NCI-H1105 (cell line): ENCODE measurements at places on chromosomes 11 and 22.
A peak's percentile ranks its signal among the peaks of the same experiment; 100 is the strongest.

DNA sequence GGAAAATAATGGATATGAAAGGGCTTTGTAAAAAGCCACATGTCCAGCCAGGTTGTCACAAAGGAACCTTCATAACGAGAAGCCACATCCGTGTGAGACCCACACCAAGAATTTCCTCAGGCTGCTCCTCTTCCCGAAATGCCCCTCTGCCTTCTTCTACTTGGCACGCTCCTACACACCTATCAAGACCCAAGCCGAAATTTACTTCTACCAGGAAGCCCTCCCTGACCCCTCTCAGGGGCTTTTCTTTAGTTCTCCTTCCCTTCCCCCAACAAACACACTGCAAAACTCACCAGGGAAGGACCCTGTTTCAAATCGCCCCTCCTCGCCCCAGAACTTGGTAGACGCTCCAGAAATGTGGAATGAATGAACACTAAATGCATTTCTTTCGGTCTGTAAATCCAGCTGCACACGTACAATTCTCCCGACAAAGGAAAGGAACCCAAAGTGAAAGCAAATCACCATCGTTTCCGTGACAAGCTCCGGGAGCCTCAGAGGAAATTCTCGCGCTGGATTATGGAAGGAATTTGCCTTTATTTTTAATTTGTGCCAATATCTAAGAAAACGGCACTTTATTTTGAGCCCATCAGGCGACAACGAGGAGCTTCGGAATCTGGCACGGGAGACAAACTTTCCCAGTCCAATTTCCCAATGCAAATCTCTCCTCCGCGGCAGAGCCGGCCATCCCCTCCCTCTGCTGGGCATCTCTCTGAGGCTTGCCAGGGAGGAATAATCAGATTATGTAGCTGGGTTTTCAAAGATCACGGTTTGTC lies 13.2 kb upstream of the SHISAL1 start:
- no peak for DNase-seq

GRCh38 chr11:131678658-131679340 lies 308.4 kb downstream of the NTM start:
- DNase-seq = no peak

- DNase-seq = peak; percentile 65
These were observed 44.3 kb downstream of the NNMT start for GRCh38 chr11:114340311-114341131.

DNA sequence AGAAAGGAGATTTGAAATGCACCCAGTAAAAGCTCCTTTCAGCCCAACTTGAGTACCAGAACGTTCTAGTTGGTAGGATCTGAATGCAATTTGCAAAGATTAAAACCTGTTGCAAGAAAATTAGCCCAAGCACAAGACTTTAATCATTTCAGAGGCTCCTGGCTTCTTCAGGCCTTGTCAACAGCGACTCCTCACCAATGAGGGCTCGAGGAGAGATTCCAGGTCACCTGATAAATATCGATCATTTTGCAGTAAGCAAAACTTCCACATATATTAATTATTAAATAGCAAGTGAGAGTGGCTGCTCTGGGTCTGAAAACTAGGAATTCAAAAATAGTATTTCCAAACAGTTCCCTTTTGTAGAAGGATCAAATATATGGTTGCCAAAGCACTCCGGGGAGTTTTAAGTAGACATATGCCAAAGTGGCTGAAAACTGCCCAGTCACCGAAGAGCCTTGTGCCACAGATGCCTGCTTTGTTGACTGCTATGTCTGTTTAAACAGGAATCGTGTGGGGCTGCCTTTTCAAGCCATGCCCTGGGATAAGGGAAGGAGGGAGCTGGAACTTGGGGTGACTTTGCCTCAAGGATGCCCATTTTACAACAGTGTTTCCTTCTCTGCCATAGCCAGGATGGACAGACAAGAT lies 64.0 kb downstream of the CSNK2A3 start:
- no peak for DNase-seq

DNA sequence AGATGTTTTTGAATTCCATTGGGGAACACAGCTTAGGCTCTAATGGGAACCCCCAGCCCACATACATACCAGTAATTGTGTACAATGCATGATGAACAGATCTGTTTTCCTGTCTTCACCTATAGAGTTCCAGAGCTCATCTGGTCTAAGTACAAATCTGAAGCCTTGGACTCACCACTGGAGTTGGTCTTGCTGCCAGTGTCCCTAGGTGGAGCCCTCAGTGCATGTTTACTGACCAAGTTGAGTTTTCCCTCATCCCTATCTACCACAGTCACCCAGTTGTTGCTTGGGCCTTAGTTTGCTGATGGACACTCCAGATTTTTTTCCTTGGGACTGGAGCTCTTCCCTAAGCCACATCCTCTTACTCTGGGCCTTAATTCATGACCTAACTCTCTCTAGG lies 159.2 kb upstream of the DDI1 start:
- DNase-seq = no peak

- DNase-seq = no peak
These were observed 88.3 kb upstream of the VPREB1 start for GRCh38 chr22:22156348-22156715.

GRCh38 chr22:50316114-50317065 lies 8.9 kb upstream of the PLXNB2 start:
- DNase-seq = no peak

DNA sequence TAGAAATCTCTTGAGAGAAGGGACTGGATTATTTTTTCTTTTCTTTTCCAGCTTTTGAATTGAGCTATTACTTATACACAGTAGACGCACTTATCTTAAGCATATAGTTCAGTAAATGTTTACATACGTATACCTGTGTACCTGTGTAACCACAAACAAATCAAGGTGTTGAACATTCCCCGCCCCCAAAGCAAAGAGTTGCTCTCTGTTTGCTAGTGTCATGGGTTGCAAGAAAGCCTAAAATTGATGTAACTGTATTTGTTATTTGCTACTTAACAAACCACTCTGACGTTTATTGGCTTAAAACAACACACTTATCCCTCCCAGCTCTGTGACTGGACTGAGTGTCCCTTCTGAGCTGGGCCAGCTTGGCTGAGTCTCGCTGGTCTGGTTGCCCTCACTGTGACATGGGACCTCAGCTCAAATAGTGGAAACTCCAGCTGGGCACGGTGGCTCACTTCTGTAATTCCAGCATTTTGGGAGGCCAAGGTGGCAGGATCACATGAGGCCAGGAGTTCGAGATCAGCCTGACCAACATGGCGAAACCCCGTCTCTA lies 25.4 kb upstream of the CABP2 start:
- no peak for DNase-seq

- no peak for DNase-seq
These were observed 1621.6 kb upstream of the RAG2 start for GRCh38 chr11:38219636-38220035.

DNA sequence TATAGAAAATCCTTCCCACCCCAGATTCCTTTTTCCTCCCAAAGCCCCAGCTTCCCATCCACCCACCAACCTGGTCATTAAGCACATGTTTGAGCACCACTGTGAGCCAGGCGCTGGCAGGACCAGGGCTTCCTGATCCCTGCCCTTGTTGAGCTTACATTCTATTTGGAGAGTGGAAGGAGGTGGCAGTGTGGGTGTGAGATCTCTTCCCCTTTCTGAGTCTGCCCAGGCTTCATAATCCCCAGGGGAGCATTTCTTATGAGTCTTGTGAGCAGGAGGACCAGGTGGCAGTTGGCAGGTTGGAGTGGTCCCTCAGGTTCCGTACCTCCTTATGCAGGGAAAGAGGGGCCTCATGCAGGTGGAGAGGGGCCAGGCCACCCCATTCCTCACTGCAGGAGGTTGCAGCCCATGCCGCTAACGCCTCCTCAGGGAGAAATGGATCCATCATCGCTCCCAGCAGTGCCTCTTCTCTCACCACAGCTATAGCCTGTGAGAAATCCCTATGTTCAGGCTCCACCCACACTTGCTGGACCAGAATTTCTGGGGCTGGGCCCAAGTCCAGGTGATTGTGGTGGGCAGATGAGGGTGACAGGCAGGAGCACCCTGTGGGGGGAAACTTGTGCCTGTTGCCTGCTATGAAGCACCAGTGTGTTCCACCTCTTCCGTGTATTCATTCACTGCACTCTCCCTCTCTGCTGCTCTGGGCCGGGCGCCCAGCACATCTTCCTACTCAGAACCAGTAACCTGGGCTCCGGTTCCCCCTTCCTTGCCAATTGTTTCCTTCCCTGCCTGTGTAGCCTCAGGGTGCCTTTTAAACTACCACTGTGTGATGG lies 23.5 kb downstream of the UBE2L3 start:
- no peak for DNase-seq

GRCh38 chr11:116605543-116606459 lies 167.0 kb downstream of the BUD13 start:
- no peak for DNase-seq

GRCh38 chr11:21814169-21814568 lies 378.7 kb upstream of the ANO5 start:
- DNase-seq = no peak
